NT2/D1 (cell line): ENCODE measurements at places on chromosomes 2 and 18.
A peak's percentile ranks its signal among the peaks of the same experiment; 100 is the strongest.

- DNase-seq: no peak
Observed at GRCh38 chr2:216372761-216373291, 543 bp upstream of the MARCHF4 start.

DNA sequence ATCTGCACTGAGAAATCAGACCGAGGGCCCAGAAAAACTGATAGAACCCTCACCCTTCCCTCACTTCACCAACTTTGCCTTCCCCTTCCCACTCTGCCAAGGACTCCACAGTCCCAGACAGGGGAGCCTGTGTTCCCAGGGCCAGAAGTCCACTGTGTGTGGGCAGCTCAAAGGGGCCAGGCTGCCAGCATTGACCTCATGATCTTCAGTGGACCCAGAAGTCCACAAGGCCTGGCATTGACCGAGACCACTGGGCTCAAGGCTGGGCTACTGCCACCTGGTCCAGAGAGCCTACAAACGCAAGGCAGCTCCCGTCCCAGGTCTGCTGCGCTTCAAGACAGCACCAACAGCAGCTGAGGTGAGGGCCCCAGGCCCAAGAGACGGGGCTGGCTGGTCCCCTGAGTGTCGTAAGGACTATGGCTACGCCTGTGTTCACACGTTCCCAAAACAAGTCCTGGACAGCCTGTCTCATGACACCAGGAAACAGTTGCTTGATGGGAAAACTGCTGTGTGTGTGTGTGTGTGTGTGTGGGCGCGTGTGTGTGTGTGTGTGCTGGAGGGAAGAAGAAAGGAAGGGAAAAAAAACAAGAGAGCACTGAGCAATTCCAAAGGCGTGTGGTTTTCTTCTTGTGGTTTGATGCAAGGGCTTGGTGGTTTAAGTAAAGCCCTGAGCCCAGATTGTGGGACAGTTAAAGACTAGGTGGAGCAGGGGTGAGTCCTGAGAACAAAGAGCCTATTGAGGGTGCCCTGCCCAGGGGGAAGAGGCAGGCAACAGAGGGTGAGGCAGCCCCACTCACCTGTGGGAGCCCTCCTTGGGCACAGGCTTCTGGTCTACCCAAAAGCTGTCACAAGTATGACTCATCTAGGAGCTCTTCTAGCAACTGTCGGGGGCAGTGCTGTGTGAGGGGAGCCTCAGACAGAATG is 46.6 kb upstream of the ZBTB7C start:
- no peak for DNase-seq

- no peak for DNase-seq
Observed at GRCh38 chr2:236178890-236179235, 10.7 kb upstream of the GBX2 start.

DNA sequence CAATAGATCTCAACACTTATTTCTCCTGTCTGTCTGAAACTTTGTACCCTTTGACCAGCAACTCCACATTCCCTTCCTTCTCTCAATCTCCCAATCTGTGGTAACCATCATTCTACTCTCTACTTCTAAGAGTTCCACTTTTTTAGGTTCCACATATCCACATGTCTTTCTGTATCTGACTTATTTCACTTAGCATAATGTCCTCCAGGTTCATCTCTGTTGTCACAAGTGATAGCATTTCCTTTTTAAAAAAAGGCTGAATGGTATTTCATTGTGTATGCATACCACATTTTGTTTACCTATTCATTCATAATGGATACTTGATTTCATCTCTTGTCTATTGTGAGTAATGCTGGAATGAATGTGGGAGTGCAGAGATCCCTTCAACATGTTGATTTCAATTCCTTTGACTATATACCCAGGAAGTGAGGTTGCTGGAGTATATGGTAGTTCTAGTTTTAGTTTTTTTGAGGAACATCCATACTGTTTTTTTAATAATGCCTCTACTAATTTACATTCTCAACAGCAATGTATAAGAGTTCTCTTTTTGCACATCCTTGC is 18.8 kb upstream of the MMADHC start:
- no peak for DNase-seq

GRCh38 chr18:72161691-72162090 is 382.5 kb downstream of the CBLN2 start:
- no peak for DNase-seq

DNA sequence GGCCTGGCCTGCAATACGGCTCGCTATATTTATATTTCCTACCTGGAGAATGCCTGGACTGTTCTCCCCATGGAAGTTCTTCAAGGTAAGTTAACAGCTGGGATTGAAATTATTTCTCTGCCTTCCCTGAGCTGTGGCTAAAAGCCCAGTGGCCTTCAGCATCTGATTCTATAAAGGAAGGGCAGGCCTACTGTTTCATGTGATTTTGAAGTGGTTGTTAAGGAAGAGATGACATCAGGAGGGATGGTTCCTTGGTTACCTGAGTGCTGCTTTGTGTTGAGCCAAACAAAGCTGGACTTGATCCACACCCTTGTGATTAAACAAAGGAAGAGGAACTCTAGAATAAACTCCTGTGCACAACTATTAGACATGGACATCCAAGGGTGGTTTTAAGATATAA is 61.6 kb downstream of the MFSD6 start:
- no peak for DNase-seq

DNA sequence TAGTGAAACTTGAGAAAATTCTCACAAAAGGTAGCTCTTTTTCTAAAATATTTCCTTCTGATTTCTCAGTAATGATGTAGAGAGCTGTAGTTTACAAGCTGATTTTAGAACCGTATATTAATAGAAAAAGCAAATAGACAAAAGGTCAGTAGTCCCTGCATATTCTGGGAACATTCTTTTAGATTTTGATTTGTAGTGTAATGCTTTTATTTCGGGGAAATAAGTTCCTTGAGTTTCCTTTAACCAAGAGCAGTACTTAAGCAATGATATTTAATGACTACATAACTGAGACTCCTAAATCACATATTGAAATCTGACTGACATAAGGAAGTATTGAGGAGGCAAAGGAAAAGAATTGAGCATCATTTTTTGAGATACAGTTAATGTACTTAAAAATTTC is 22.4 kb downstream of the NBEAL1 start:
- no peak for DNase-seq

DNA sequence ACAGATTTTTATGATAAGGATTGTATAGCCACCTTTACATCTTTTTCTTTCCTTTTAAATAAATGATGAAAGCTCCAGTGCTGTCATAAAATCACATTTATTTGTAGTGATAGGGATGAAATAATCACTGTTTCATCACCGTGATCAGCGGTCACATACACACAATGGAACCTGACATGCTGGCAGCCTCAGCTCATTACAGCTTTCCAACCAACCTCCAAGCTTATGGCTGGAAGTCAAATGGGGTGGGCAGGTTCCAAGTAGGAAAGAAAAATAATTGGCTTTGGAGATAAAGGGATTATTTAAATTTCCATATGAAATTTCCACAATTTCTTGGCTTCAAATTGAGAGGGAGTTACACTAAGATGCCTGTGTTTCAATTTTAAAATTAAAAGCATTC is 251.3 kb downstream of the PLCL1 start:
- DNase-seq: no peak

DNA sequence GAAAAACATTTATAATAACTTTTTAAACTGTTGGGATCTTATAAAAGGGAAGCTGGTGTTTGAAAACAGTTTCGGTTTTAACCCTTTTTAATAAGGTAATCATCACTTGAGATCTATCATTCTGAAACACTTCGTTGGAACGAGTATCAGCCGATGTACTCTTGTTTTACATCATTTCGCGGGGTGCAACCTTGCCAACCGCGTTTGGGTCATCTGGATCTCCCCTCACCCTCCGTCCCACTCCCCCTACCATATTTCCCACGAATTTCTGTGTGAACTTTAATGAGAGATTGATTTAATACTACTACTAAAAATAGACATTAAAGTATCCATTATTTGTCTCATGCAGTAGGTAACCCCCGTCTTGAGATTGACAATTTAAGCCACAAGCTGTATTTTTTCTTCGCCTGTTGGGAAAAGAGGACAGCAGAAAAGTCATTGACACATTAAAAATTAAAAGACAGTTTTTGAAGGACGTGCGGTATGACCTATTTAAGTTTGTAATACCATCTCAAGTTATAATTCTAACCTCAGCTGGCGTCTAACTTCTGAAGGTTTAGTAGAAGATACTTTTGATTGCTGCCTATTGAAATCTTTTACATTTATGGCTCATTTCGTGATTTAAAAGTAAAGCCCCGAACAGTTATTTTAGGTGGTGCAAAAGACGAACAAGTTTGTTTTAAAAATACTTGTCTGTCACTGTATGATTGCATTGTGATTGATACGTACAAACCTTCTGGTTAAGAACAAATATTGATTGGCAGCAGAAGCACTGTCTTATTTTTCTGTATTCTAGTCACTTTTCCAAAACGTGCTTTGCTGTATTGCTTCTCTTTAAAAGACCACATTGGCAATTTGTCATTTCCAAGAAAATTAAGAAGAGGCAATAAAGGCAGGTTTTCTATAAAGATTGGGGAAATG is 1.5 kb downstream of the CREB1 start:
- DNase-seq: no peak

DNA sequence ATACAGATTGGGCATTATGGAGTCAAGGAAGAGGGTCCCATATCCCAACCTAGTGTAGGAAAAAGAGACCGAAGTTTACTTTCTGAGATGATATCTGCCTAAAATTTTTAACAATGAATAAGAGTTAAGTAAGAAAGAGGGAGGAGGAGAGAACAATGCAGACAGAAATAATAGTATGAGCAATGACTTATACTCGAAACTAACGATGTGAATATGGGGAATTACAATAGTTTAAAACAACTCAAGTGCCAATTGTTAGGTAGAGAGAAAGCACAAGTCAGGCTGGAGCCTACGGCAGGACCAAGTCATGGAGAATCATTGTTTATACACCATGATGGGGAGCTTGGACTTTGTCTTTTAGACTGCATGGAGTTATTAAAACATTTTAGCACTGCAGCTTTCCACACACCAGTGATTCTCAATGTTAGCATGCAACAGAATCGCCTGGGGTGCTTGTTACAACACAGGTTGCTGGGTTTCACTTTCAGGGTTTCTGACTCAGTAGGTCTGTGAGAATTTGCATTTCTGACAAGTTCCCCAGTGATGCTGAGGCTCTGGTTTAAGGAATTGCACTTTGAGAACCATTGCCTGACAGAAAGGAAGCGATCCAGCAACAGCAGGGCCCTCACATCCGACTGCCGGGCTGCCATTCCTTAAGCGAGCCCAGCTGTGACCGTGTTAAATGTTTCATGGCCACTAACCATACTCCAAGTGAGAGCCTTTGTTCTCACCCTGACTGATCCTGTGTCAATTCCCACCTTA is 511.2 kb downstream of the DCDC2C start:
- DNase-seq: no peak

DNA sequence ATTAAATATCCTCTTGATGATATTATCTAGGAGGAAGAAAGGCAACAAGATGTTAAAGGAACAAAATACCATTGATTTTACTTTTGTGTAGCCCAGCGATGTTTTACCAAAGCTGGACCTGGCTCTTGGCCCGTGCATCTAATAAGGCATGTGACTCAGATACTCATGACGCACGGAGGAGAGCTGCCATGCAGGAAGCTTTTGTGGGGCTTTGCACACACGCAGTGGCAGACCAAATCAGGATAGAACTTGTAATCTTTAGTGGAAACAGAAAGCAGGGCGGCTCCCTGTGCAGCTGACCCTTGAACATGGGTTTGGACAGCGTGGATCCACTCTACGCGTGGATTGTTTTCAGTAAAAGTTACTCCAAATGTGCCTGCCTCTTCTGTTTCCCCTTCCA is 190.0 kb downstream of the NAPG start:
- no peak for DNase-seq

DNA sequence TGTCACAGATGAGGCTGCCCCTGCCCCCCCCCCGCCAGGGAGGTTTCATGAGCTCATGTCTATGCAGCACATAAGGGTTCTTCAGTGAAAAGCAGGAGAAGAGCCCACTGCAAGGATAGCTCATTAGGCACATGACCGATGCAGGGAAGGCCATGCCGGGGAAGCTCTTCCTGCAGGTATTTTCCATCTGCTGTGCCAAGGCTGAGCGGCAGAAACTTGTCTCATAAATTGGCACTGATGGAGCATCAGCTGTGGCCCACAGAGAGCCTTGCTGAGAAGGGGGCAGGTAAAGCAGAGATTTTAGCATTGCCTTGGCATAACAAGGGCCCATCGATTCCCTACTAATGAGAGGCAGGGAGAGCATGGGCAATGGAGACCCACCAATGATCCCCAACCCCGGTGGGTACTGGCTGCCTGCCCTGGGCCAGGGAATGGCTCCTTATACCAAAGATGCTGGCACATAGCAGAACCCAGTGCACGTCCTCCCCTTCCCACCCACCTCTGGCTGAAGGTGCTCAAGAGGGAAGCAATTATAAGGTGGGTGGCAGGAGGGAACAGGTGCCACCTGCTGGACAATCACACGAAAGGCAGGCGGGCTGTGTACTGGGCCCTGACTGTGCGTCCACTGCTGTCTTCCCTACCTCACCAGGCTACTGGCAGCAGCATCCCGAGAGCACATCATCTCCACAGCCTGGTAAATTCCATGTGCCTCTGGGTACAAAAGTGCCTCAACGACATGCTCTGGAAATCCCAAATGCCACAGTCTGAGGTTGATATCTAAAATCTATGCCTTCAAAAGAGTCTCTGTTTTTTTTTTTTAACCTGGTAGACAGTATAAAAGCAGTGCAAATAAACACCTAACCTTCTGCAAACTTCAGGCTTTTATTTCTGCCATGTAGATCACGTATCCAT is 41.4 kb downstream of the STEAP3 start:
- DNase-seq: peak; percentile 58

GRCh38 chr2:219023045-219023605 is 18.2 kb downstream of the CFAP65 start:
- no peak for DNase-seq

DNA sequence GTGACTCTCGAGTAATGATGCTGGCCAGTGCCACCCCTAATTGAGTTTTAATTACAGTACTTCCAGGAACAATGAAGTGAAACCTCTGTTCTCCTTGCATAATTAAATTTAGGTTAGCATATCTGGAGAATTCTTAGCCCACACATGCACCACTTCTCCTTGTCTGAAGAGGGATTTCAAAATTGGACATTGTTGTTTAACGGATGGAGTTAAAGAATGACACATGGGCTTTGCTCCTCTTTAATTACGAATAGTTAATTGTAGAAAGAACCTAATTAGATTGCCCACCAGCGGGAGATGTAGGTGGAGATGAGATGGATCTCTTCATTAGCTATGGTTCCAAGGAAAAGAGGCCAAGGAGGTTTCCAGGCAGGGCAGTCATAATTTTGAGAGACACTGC is 33.1 kb upstream of the EN1 start:
- DNase-seq: no peak

DNA sequence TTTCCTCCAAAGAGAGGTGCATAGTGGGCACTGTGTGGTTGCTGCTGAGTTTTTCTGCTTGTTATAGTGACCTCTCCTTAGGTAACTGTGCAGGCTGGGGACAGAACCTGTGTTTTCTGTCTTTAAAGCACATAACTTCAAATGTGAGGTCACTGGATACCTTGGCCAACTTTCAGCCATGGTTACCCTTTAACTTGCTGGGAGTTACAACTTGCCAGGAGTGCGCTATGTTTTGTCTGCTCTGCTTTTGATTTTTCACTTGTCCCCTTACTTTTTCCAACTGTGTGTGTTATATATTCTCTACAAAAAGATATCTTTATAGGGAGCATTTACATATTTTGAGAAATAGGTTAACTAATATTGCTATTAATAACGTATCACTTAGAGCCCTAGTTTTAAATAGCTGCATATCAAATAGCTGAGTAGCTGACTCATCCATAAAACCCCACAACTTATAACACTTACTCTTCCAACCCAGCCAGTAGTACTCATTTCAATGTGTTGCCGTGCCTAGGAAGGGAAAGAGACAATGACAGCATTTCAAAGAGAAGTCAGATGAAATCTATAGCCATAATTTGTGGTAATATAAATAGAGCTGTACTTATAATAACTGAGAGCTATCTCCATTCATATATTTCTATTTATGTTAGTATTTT is 51.6 kb downstream of the DPP4 start:
- no peak for DNase-seq
